ENCODE measurements at places on chromosomes 11 and 22. TPM values are rescaled to one million over a fixed set of nuclear protein-coding genes. Genes with fewer than 3 reads are reported as not detected.

The SCN2B gene
- not detected for total RNA-seq

The UPK2 gene
- total RNA-seq, result 0.39 TPM

The FOLR1 gene
- not detected for total RNA-seq

The CD248 gene
- not detected for total RNA-seq

The KCNJ11 gene
- total RNA-seq, result 3.7 TPM

The DLAT gene
- 28.8 TPM for total RNA-seq

The SHANK3 gene
- 4.5 TPM for total RNA-seq

The OR52N4 gene
- total RNA-seq, result not detected

The CABP4 gene
- not detected for total RNA-seq

The MGAT3 gene
- 0.43 TPM for total RNA-seq

The MRGPRX3 gene
- total RNA-seq, result not detected

The LDHAL6A gene
- not detected for total RNA-seq

The KRTAP5-11 gene
- not detected for total RNA-seq

The ST14 gene
- 0.10 TPM for total RNA-seq

The PIH1D2 gene
- 1.1 TPM for total RNA-seq

The THOC5 gene
- total RNA-seq, result 27.9 TPM

The CRYBA4 gene
- total RNA-seq, result not detected

The CNIH2 gene
- total RNA-seq, result 2.4 TPM

The PATE4 gene
- not detected for total RNA-seq

The KCNJ5 gene
- not detected for total RNA-seq

The PNPLA5 gene
- not detected for total RNA-seq

The KCNK4 gene
- total RNA-seq, result not detected

The KDM4E gene
- not detected for total RNA-seq

The C11orf97 gene
- not detected for total RNA-seq

The CNTF gene
- 1.4 TPM for total RNA-seq

The USP28 gene
- total RNA-seq, result 12.1 TPM

The GAS2L1 gene
- 36.2 TPM for total RNA-seq
